ENCODE measurements at places on chromosomes 2 and 18.

- no peak for DNase-seq
Measured at GRCh38 chr18:43405097-43405496, 127.8 kb upstream of the SYT4 start.

DNA sequence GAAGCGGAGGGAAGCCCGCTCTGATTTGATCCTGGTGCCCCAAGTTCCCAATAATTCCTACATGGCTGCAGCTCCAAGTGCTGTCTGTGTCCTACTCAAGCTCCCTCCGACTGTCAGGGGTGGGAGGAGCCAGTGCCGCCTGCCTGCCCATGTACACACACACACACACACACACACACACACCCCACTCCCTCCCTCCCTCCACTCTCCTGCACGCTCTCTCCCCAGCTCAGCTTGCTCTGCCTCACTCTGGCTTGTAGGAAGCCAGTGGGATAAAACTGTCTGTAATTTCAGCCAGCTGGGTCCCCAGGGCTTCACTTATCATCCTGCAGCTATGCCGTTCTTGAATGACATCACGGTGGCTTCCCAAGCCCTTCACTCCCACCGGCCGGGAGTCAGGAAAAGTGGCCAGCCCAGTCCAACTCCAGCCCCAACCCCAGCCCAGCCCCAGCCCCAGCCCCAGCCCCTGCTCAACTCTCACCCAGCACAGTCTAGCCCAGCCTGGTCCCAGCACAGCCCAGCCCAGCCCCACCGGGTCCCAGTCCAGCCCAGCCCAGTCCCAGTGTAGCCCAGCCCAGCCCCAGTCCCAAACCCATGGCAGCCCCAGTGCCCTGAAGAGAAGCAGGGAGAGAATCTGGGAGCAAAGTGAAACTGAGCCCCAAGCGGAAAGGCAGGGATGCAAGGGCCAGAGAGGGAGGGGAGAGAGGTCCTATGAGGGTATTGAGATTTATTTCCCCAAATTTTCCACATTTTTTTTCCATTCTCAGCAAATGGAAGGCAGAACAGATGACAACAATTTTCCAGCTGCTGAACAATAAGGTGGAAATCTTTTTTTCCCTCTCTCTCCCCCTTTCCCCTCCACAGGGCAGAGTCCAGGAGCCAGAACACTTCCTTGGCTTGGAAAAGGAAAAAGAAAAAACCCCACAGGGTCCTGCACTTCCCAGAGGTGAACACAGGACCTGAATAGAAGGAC lies 144.0 kb downstream of the TNS1 start:
- no peak for DNase-seq

DNA sequence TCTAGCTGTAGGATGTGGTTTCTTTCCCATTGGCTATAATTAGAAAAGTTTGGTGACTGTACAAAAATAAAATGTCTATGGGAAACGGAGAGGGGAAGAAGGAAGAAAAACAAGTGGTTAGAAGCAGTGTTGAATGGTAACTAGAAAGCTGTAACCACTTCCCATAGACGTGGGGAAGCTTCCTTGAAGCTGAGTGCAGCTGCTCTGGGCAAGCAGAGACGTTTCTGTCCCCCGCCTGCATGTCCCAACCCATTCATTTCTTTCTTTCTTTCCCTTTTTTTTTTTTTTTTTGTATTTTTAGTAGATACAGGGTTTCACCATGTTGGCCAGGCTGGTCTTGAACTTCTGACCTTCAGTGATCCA lies 367.8 kb upstream of the HS6ST1 start:
- no peak for DNase-seq

GRCh38 chr2:16908656-16909055 lies 243.0 kb upstream of the CYRIA start:
- no peak for DNase-seq

DNA sequence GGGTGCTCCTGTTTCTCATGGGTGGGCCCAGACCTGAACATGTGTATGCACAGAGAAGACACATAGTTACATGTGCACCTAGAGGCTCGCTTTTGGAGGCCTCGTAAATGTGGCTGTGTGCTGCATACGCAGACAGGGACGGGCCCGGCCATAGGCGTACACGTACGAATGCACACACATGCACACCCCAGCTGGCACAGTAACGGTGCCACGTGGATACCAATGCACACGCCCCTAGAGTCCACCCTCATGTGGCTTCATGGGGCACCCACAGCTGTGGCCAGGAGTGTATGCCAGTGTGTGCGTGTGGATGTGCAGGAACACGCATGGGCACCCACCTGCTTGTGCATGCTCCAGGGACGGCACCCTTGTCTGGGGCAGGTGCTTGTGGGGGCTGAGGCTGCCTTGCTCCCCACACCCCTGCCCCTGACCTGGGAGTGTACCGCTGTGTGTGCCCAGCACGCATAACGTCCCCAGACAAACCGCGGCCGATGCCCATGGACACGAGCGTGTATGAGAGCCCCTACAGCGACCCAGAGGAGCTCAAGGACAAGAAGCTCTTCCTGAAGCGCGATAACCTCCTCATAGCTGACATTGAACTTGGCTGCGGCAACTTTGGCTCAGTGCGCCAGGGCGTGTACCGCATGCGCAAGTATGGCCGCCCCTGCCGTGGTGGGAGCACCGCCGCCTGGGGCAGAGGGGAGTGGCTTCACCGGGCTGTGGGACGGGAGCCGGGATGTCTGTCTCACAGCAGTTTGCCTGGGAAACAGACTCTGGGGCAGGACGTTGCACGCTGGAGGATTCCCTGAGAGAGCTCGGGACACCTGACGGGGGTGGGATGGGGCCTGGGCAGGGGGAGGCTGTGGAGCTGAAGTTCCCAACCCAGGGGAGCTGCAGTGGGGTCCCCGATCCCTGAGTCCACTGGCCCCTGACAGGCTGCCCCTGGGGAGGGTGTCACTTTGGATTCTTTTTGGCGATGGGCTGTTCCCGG lies 21.0 kb downstream of the ZAP70 start:
- no peak for DNase-seq

- no peak for DNase-seq
Measured at GRCh38 chr2:202335791-202336467, 40.2 kb upstream of the BMPR2 start.

DNA sequence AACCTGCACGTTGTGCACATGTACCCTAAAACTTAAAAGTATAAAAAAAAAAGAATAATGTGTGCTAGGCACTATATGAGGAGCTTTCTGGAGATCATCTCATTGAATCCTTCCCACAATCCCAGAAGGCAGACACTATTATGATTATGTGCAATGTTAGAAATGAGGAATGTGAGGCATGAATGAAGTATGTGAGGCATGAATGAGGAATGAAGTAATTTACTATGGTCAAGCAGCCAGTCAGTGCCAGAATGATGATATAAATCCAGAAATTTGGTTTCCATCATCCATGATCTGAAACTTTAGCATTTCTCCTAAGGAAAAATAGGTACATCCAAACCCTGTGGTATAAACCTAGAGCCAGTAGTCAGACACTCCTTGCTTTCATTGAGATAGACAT lies 42.0 kb downstream of the CCDC148 start:
- no peak for DNase-seq

DNA sequence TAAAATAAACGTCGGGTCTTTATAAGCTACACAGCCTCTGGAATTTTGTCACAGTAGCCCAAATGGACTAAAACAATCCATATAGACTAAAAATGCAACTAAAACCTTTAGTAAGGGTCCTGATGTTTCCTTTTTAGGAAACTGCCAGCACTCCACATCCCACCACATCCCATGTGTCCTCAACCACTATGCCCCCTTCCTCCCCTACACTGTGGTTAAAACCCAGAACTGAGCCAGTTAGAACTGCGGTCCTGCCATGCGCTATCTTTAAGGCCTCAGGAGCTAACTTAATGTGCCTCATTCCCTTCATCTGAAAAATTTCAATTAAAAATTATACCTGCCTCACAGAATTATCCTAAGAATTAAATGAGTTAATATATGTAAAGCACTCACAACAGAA lies 41.1 kb downstream of the ACVR1 start:
- DNase-seq = no peak

DNA sequence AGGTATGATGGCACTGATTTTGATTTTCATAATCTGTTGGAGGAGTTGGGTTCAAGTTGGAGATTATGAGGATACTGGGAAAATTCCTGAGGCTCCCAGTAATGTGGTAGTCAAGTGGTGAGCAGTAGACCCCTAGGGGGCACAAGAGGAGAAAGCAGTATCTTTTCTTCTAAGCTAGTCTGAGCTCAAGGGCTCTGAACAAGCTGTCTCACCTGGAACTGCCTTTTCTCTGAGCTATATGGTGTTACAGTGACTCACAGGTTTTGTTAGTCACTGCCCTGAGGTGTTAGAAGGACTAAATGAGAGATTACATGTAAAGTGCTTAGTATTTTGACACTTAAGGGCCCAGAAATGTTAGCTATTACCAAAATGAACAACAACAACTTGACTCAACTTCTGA lies 42.2 kb downstream of the CD302 start:
- no peak for DNase-seq

Measured in activated T-cell treated with anti-CD3 and anti-CD28 coated beads for 48 hours (primary cell).